ENCODE measurements at places on chromosomes 1 and 21.

DNA sequence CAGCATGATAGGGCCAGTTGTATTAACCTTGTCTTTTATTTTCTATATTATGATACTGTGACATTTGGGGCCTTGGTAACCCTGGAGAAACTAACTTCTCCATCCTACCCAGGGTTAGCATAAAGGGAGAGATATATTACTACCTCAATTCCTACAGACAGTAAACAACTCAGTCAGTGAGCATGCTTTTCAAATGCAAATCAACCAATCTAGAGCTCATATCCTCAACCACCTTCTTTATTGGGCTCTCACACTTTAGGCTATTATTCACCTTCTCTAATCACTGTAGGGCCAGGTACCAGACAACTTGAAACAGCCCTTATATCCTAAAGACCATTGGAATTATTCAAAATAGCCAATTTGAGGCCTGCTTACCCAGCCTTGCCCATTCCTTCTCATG is 477.6 kb downstream of the PTPRC start:
- no peak for DNase-seq

GRCh38 chr1:231272880-231273279 is 31.9 kb downstream of the GNPAT start:
- DNase-seq, result no peak

GRCh38 chr21:21291883-21292569 is 293.8 kb downstream of the NCAM2 start:
- DNase-seq, result no peak

DNA sequence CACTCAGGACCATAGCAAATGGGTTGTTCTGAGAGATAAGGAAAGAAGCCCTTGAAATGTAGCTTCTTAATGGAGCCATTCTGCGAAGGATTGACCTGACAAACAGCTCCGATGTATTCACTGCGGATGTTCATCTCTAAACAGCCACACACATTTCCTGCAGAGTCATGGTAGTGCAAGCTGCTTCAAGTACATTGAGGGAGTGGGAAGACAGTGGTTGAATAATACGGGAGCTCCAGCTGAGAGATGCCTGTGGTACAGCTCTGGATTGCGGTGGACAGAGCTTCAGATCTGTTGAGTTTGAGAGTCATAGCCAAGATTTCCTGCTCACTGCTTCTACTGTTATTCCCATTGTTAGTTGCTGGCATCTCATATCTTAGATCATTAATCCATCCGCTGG is 86.6 kb downstream of the ZBTB18 start:
- DNase-seq, result no peak

GRCh38 chr1:91884459-91885212 is 1.3 kb downstream of the TGFBR3 start:
- DNase-seq, result no peak

DNA sequence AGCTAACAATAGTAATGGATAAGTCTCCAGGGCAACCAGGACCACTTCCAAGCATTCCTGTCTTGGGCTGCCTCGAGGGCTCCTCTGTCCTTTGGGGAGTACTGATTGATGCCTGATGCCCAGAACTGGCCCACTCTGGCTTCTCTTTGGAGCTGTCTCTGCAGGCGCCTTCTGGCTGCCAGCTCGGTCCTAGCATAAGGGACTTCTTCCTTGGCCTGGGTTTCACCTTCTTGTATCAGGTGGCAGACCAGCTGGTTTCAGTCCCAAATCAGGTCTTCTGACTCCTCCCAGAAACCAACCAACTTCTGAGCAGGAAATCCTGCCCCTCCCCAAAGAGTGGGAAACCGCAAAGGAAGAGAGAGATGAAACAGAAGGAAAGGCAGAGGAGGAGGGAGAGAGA is 10.6 kb downstream of the G0S2 start:
- DNase-seq, result no peak

- no peak for DNase-seq
Measured at GRCh38 chr1:156368157-156368658, 803 bp upstream of the RHBG start.

DNA sequence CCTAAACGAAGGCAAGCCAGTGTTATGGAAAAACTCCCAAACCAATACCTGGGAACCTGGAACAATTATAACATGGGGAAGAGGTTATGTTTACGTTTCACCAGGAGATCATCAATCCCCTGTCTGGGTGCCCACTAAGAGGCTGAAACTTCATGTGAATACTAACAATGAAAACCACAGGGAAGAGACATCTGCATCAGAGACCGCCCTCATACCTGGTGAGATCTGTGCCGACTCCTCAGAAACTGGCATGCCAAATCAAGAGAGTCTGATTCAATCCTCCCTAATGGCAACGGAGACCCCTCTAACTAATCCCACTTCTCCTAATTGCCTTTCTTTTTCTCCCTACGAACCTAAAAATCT is 163.2 kb downstream of the IER5 start:
- no peak for DNase-seq

Measured in COLO829 (cell line).